ENCODE measurements at places on chromosomes 11 and 22. TPM values are rescaled to one million over a fixed set of nuclear protein-coding genes. Genes with fewer than 3 reads are reported as not detected.
A peak's percentile ranks its signal among the peaks of the same experiment; 100 is the strongest.

KRTAP5-10 gene
- polyA plus RNA-seq = not detected

P2RY6 gene
- polyA plus RNA-seq = 0.15 TPM

- DNase-seq = no peak
These were observed 65.1 kb upstream of the FGF3 start for GRCh38 chr11:69884286-69884685.

CD3G gene
- not detected for polyA plus RNA-seq

DNA sequence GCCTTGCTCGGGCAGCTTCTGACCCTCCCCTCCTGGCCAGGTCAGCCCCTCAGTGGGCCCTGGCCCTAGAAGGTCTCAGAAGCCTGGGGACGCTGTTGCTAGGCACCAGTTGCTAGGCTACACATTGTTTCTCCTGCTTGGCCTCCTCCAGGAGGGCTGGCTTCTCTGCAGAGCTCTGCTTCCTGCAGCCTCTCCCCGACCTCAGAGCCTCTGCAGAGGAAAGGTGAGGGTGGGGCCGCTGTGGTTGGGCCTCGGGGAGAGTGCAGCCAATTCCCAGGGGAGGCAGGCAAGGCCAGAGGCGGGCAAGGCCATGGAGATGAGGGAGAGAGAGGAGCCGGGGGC, 27.6 kb upstream of the LRRC10B start:
- peak; percentile 79 for DNase-seq

FOLR3 gene
- polyA plus RNA-seq = not detected

DNA sequence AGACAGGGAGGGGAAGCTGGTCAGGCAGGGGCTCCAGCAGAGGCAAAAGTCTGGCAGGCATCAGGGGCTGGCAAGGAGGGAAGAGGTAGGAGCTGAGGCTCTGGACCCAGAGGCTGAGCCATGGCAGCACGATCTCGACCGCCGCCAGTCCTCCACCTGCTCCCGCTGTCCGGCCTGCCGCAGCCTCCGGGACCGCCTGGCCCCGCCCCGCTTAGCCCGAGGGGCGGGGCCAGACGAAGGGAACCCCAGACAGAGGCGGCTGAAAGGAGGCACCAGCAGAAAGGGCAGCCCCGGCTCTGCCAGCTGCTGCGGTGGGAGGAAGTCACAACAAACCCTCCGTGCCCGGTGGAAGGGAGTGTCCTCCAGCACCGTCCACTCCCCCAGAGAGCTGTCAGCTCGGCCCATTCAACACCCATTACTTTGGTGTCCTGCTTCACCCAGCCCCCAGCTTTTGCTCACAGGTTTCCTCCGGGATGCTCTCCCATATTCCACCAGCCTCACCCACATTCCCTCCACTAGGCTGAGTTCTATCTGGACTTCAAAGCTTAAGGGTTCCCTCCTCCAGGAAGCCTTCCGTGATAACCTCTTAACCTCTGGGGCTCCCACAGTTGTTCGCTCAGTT, at the start of gene MFNG:
Gene MFNG, minus strand, starts transcription at position 161 of the 622 bp plus-strand sequence. CDS start 207 bp downstream, outside the sequence.
- peak; percentile 91 for DNase-seq

DNA sequence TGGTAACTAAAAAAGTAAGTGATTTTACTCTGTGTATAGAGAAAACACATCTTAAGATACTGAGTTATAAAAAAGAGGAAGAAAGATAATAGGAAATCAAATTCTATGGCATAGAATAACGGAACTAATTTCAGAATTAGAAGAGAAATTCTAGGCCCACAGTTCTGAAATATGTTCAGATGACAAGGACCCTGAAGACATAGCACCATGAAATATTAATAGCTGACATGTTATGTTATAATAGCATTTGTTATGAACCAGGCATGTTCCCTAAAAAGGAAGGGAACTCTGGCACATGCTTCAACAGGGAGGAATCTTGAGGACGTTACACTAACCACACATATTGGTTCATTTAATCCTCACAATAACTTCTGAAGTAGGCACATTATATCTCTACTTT, 32.7 kb downstream of the PRDM10 start:
- no peak for DNase-seq

DNA sequence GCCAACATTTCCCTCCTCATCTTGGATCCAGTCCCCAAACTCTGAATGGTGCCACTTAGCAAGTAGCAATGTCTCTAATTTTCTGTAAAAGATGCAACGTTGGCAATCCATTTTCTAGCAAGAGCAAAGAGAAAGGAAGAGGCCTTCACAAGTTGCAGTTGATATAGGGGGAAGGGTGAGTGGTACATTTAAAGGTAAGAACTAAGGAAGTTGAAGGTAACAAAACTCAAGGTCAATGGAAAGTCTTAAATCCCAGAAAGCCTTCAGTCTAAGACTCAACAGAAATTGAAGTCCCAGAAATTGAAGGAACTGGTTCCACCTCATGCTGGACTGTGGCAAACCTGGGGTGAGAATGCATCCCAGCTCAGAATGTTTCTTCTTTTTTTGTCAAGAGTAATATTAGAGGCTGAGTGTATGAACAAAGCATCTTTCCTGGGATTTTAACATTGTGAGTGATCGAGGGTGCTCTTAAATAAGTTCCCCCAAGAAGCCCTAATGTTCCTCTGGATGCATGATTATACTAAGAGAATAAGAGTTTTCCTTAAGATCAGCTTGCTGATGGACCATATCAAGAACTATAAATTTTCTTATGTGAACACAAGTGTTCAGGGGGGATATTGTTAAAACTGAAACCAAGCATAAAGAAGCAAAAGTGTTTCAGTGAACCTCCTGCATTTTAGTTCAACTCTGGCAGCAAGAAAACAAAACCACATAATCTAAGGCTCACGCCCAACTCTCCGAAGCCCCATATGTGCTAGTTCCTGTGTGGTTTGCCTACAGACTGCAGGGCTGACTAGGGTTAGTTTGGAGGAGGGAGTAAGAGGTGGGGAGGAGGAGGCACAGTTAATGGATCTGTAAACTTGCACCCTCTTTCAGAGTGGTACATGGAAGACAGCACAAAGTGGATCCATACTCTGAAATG, at the start of gene GRAP2:
Gene GRAP2, plus strand, starts transcription at position 779 of the 922 bp plus-strand sequence. CDS start 46,023 bp downstream, outside the sequence.
- no peak for DNase-seq

DNA sequence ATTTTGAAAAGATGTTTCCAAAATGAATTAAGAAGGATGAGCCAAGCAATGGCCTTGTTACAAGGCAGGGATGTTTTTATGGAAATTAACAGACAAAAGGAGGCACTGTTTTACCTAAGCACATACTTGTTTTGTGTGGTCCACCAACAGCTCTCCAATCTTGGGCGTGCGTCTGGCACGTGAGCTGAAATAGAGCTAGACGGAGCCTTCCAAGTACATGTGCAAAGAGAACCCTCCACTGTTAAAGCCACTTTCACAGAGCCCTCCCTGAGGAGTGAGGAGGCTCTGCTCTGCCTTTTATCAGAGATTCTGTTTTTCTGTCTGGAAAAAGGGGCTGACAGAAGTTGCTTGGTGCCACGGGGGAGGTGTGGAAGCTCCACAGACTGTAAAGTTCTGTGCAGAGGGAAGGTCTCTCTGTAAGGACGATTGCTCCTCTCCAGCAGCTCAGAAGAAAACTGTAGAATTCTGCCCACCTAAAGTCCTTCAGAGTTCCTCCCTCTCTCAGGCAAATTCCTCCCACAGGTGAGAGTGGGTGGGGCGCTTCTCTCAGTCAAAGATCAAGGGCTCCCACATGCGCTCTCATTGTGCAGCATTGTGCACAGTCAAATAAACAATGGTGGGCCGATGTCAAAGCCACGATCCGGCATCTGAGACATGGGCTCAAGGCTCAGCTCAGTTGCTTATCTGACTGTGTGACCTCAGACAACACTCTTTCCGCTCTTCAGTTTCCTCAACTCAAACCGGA, 92.6 kb upstream of the CSNK2A3 start:
- DNase-seq = no peak

POU2AF3 gene
- polyA plus RNA-seq = 0.07 TPM

DNA sequence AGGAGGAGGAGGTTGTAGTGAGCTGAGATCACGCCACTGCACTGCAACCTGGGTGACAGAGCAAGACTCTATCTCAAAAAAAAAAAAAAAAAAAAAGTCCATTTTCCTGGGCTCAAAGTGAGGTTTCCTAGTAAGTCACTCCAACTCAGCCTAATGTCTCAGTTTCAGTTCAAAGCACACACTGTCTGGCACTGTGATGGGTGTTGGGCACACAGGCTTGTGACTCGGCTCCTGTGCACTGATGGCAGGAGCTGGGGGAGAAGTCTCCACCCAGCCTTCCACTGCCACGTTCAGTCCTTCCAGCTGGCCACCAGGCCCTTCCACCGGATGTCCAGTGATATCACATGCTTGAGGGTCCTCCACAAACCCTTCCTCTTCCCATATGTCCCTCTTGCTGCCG, 186.0 kb downstream of the CEP164 start:
- no peak for DNase-seq

DNA sequence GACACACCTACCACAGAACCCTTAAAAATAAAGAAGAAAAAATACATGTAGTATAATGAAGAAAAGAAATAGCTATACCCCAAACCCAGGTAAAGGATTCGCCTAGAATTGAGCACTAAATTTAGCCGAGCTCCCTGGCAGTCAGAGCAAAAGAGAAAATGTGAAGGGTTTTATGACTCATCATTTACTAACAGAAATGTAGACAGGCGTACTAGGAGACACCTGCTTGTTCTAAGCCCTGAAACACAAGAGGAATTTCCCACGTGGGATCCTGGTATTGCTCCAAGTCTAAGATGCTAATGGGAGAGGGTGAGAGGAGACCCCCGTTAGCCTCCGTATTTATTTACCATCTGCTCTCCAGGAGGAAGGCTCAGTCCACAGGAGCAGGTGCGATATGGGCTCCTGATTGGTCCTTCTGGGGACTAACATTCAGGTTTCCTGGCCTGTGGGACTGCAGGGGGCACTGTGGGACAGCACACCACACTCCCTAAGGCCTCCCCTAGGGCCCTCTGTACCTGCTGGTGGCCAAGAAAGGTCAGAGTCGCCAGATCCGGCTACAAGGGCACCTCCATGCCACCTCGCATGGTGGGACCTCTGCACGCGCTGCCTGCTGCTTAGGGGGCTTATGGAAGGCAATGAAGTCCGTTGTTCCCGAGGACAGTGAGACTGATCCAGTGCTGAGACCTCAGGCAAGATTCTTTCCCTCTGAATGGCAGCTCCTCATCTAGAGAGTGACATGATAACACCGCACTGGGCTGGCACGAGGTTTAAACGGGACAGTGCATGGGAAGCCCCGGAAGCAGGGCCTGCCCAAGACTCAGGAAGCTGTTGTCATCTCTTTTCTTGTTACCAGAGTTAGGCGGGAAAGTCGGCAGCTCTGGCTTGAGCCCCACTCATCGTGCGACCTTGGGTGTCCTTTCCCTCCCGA, 25.8 kb downstream of the KCNC1 start:
- DNase-seq = peak; percentile 68

DNA sequence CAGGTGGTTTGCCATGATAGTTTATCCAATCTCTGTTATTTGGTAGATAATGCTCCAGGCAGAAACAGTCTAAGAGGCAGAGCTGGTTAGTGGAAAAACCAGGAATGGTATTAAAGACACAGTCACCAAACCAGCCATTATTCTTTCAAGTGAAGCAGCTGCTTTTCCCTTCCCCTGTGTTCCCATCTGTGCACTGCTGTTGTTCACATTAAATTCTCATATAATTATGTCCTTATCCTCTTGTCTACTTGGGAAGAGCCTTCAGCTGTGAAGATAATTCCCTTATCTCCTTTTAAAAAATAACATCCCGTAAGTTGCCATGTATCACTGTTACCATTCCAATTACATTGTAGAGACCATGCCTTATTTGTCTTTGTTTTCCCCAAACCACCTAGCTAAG, 5.2 kb upstream of the TBCEL start:
- peak; percentile 52 for DNase-seq

DNA sequence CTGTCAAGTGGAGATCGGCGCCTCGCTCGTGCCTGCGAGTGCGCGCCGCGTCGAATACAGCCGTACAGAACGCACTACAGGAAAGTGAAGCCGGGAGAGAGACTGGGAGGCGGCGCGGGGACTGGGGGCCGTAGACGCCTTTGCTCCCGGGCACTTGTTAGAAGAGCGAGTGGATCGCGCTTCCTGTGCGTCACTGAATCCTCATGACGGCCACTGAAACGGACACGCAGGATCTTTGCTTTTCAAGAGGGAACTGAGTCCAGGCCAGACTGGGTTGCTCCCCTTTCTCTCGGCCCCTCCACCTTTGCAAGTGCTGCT, 314 bp downstream of the RIC8A start:
- no peak for DNase-seq

CHRM4 gene
- polyA plus RNA-seq = 0.13 TPM

- DNase-seq = peak; percentile 86
These were observed 14.7 kb downstream of the EPS8L2 start for GRCh38 chr11:720642-721246.

- DNase-seq = no peak
These were observed 223.1 kb downstream of the TMEM135 start for GRCh38 chr11:87260811-87261210.

OR5M3 gene
- not detected for polyA plus RNA-seq

- no peak for DNase-seq
These were observed 684.9 kb upstream of the CCDC90B start for GRCh38 chr11:83971063-83971462.

CAPN1 gene
- polyA plus RNA-seq = 78.6 TPM

CHRM1 gene
- polyA plus RNA-seq = not detected

POU2AF2 gene
- polyA plus RNA-seq = 0.15 TPM

GRCh38 chr11:1920909-1921573, 1.5 kb downstream of the TNNT3 start:
- peak; percentile 46 for DNase-seq

- no peak for DNase-seq
These were observed 12.2 kb upstream of the ADSL start for GRCh38 chr22:40334060-40334459.

Data from SK-N-SH (cell line).